ENCODE measurements at places on chromosomes 13 and 19. TPM values are rescaled to one million over a fixed set of nuclear protein-coding genes. Genes with fewer than 3 reads are reported as not detected.
A peak's percentile ranks its signal among the peaks of the same experiment; 100 is the strongest.

GRCh38 chr13:51556740-51557139 lies 27.5 kb upstream of the WDFY2 start:
- no peak overlapping the region for H3K4me3 ChIP-seq
- H3K4me1 ChIP-seq = peaks cover 16% of the 10 kb centered on the region
- no peak overlapping the region for H3K27ac ChIP-seq
- DNase-seq = no peak
- H3K36me3 ChIP-seq = no peaks in the 10 kb centered on the region

DNA sequence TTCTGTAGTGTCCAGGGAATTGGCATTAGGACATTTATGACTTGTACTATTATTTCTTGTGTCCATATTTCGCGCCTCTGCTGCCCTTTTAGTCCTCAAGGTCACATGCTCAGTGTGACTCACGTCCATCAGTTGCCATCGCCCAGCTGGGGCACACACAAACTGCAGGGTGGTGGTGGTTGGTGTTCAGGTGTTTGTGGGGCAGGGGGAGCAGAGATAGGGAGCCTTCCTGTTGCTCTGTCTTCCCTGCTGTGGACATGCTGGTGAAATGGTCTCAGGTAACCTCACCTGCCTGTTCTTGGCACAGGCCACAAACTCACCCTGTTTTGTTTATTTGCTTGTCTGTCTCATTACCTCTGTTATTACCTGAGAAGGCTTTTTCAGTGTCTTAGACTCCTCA lies 22.4 kb downstream of the PRR12 start:
- peak; percentile 87 for DNase-seq
- H3K36me3 ChIP-seq = peaks cover 39% of the 10 kb centered on the region
- H3K27ac ChIP-seq = peak overlapping the region; percentile 84
- H3K4me3 ChIP-seq = no peak overlapping the region
- no peaks in the 10 kb centered on the region for H3K27me3 ChIP-seq

- no peak overlapping the region for H3K27ac ChIP-seq
- H3K36me3 ChIP-seq = no peaks in the 10 kb centered on the region
- no peak overlapping the region for H3K4me3 ChIP-seq
- no peaks in the 10 kb centered on the region for H3K4me1 ChIP-seq
These were observed 316.6 kb downstream of the POU4F1 start for GRCh38 chr13:78286748-78287147.

GRCh38 chr19:43780706-43781525 lies at the start of gene KCNN4:
Gene KCNN4, minus strand, starts transcription at chr19:43780973. Its CDS starts 112 bp downstream, at chr19:43780861.
- H3K36me3 ChIP-seq = no peaks in the 10 kb centered on the region
- peak within 1 kb of the TSS; percentile 10 for H3K27ac ChIP-seq
- peak; percentile 93 for DNase-seq
- no peaks in the 10 kb centered on the region for H3K27me3 ChIP-seq
- peaks cover 43% of the 10 kb centered on the region for H3K4me1 ChIP-seq

DNA sequence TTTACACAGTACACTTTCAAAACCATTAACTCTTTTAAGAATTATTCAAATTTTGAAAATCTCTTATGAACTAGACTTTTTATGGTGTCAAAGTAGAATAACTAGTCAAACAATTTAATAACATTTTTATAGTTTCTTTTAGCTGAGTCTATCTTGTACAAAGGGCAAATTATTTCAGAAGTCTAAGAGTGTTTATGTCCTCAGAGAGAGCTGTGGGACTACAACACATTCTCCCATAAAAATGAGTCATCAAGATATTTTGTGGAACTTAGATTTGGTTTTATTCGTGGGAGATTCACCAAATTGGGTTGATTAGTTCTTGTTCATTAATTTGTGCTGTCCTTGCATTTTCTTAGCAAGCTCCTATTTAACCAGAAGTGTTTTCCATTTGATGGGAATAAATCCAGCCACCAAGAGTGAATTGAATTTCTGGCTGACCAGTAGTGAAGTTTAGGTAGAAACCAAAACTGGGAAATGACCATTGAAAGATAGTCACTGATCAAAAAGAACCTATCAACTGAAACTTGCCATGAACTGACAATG lies 291.0 kb downstream of the DLEU7 start:
- no peaks in the 10 kb centered on the region for H3K36me3 ChIP-seq
- H3K4me3 ChIP-seq = no peak overlapping the region
- DNase-seq = no peak
- no peaks in the 10 kb centered on the region for H3K27me3 ChIP-seq

DNA sequence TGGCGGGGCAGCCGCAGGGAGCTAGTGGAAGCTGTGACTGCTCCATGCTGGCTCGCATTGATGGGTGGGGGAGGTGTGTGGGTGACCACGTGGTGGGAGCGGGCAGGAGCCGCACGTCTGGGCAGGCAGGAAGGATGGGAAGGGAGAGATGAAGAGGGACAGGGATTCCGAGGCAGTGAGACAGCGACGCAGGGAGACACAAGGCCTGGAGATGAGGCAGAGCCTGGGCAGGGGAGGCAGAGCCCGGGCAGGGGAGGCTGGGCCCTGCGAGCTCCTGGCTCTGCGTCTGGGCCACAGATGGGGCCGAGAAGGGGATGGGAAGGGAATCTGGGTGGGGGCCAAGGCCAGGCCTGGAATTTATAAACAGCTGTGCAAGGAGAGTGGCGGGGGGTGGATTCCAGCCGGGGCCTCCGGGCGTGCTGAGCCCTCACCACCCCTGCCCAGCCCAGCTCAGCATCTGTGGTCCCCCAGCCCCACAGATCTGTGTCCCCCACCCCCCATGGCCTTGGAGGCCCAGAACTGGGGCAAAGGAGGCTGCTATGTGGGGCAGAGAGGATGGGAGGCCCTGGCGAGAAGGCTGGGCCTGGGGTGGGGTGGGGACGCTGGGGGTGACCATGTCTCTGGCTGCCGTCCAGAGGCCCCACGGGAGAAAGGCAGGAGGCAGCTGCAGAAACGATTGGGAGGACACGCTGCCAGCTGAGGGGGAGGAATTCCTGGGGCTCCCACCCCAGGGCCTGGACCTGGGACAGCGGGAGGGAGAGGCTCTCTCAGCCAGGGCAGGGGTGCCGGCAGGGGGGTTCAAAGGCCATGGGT lies 6.0 kb downstream of the EHD2 start:
- no peaks in the 10 kb centered on the region for H3K27me3 ChIP-seq
- H3K4me1 ChIP-seq = peaks cover 56% of the 10 kb centered on the region
- H3K36me3 ChIP-seq = peaks cover 45% of the 10 kb centered on the region

DNA sequence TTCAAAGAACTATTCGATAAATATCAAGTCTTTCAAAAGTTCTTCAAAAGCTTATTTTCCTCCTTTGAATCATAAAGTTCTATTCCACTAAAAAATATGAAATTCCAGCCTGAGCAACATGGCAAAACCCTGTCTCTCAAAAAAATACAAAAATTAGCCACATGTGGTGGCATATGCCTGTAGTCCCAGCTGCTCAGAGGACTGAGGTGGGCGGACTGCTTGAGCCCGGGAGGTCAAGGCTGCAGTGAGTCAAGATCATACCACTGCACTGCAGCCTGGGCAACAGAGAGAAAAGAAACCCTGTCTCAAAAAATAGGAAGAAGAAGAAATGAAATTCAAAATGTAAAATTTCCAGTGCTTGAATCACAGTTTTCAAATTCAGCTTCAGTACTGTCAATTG lies 24.6 kb downstream of the CAB39L start:
- no peak for DNase-seq
- H3K27ac ChIP-seq = no peak overlapping the region
- H3K4me1 ChIP-seq = peaks cover 5% of the 10 kb centered on the region
- H3K27me3 ChIP-seq = no peaks in the 10 kb centered on the region
- H3K36me3 ChIP-seq = no peaks in the 10 kb centered on the region
- H3K4me3 ChIP-seq = no peak overlapping the region

DNA sequence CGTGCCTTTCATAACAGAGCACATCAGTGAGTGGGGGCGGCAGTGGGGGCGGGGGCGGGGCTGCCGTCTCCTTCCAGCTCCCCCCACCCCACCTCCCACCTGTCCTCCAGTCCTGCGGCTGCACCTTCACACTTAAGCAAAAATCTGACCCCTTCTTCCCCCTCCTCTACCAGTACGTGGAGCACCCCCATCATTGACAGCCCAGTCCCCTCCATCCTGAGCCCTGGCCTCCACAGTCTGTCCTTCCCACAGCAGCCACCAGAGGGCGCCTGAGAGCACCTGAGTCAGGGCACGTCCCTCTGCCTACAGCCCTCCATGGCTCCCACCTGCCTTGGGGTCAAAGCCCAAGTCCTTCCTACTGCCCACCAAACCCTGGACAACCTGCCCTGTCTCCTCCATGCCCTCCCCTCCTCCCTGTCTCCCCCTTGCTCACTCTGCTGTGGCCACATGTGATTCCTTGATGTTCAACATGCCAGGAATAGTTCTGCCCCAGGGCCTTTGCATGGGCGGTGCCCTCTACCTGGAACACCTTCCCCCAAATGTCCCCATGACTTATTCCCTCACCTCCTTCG lies 4.0 kb downstream of the EBI3 start:
- no peak for DNase-seq
- no peaks in the 10 kb centered on the region for H3K36me3 ChIP-seq
- peaks cover 6% of the 10 kb centered on the region for H3K27me3 ChIP-seq
- no peak overlapping the region for H3K27ac ChIP-seq
- no peak overlapping the region for H3K4me3 ChIP-seq

DNA sequence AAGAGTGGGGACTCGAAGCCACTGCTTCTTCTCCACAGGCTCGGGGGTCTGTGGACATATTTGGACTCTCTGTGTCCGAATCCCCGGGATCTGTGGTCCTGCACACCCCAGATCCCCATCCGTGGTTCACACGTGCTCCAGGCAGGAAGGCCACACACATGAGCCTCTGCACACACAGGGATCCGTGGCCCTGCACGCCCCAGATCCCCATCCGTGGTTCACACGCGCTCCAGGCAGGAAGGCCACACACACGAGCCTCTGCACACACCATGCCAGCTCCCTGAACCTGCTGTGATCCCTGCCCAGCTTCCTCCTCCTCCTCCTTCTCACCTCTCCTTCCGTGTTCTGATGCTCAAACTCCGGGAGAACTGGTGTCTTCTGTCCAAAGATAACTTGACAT lies 3.1 kb downstream of the TEX29 start:
- no peak overlapping the region for H3K27ac ChIP-seq
- no peak overlapping the region for H3K4me3 ChIP-seq
- no peaks in the 10 kb centered on the region for H3K27me3 ChIP-seq
- H3K36me3 ChIP-seq = no peaks in the 10 kb centered on the region

DNA sequence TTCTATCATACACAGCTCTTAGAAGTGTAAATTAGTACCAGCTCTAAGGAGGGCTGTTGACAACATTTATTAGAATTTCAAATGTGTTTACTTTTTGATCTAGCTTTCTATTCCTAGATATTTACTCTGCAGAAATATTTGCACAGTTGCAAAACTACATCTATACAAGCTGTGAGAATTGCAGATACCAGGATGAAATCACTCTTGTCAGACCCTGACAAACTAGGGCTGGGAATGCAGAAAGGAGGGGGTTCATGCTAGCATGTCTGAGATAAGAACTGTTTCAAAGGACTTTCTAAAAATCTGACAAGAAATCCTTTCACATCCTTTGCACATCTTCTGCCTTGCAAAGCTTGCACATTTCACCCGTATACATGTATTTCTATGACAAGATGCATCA lies 11.8 kb upstream of the PABPC3 start:
- H3K36me3 ChIP-seq = no peaks in the 10 kb centered on the region
- no peak for DNase-seq
- no peak overlapping the region for H3K4me3 ChIP-seq
- peaks cover 3% of the 10 kb centered on the region for H3K27me3 ChIP-seq
- no peak overlapping the region for H3K27ac ChIP-seq
- no peaks in the 10 kb centered on the region for H3K4me1 ChIP-seq

DNA sequence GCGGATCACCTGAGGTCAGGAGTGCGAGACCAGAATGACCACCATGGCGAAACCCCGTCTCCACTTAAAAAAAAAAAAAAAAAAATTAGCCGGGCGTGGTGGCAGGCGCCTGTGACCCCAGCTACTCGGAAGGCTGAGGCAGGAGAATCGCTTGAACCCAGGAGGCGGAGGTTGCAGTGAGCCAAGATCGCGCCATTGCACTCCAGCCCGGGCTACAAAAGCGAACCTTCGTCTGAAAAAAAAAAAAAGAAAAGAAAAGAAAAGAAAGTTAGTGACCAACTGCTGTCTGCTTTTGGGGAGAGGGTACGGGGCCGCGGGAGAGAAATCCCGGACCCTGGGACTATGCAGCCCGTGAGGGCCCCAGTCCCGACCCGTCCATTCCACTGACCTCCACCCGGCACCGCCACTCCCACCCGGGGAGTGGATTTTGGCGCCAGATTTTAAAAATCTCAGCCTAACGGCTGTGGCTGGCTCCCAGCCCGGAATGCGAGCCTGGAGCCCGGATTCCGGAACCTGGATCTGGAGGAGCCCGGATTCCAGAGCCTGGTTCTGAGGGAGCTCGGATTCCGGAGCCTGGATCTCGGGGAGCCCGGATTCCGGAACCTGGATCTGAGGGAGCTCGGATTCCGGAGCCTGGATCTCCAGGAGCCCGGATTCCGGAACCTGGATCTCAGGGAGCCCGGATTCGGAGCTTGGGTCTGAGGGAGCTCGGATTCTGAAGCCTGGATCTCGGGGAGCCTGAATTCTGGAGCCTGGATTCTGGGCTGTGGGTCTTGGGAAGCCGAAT lies 6.1 kb upstream of the LMNB2 start:
- peak overlapping the region; percentile 5 for H3K27ac ChIP-seq
- DNase-seq = peak; percentile 98
- H3K36me3 ChIP-seq = no peaks in the 10 kb centered on the region
- no peaks in the 10 kb centered on the region for H3K27me3 ChIP-seq
- peaks cover 2% of the 10 kb centered on the region for H3K4me1 ChIP-seq
- H3K4me3 ChIP-seq = peak overlapping the region; percentile 91

GRCh38 chr13:110310541-110311442 lies 3.7 kb downstream of the COL4A2 start:
- peaks cover 52% of the 10 kb centered on the region for H3K4me1 ChIP-seq
- H3K4me3 ChIP-seq = peak overlapping the region; percentile 33

DNA sequence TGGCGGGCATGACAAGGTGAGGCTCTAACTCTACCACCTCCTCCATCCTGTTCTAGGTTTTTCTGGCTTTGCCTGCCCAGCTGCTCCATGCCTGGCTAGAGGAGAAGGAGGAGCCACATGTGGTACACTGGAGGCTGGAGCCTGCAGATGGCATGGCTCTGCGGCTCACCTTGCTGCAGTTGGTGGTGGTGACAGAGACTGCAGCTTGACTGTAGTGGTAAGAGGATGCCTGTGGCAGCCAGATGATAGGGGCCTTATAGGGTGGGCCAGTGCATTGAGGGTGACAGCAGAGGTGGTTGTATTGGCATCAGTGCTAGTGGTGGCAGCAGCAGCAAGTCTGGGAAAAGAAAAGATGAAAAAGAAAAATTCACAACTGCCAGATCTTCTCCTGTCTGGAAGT lies 146.2 kb downstream of the TNFRSF19 start:
- DNase-seq = peak; percentile 5
- H3K4me3 ChIP-seq = no peak overlapping the region
- no peak overlapping the region for H3K27ac ChIP-seq
- no peaks in the 10 kb centered on the region for H3K27me3 ChIP-seq
- H3K36me3 ChIP-seq = no peaks in the 10 kb centered on the region
- H3K4me1 ChIP-seq = peaks cover 6% of the 10 kb centered on the region

TMTC4 gene
- total RNA-seq = 8.7 TPM

ADAMTSL5 gene
- 0.29 TPM for total RNA-seq

LYL1 gene
- total RNA-seq = 0.36 TPM

TMEM255B gene
- total RNA-seq = 2.9 TPM

PLIN5 gene
- not detected for total RNA-seq

CCDC70 gene
- not detected for total RNA-seq

SMAD9 gene
- total RNA-seq = 4.7 TPM

IGFL1 gene
- total RNA-seq = not detected

IFT88 gene
- 20.3 TPM for total RNA-seq

RNF113B gene
- not detected for total RNA-seq
